Mesothelial cell of epicardium (in vitro differentiated cells): ENCODE measurements at places on chromosomes 2 and 18. TPM values are rescaled to one million over a fixed set of nuclear protein-coding genes. Genes with fewer than 3 reads are reported as not detected.

Gene RAB6C
- total RNA-seq: 0.16 to 0.18 TPM in 2 of 3 replicates, not detected in the other

Gene KCNF1
- total RNA-seq: 0.72 to 0.93 TPM (median 0.83 TPM) in 3 replicates

Gene ANKRD29
- 2.3 to 2.9 TPM (median 2.4 TPM) in 3 replicates for total RNA-seq

Gene SRD5A2
- total RNA-seq: not detected in 3 replicates

Gene SOX11
- 45.0 to 47.0 TPM (median 46.2 TPM) in 3 replicates for total RNA-seq

Gene MC4R
- total RNA-seq: not detected in 3 replicates

Gene PIK3C3
- 72.1 to 78.4 TPM (median 74.6 TPM) in 3 replicates for total RNA-seq

Gene DSG4
- total RNA-seq: 0.07 to 0.09 TPM (median 0.09 TPM) in 3 replicates

Gene TXNDC2
- 0.29 TPM in 1 of 3 replicates, not detected in the others for total RNA-seq

Gene EVA1A
- total RNA-seq: 9.3 to 12.0 TPM (median 11.5 TPM) in 3 replicates

Gene SLC16A14
- total RNA-seq: 9.5 to 10.1 TPM (median 9.7 TPM) in 3 replicates

Gene HOXD1
- not detected in 3 replicates for total RNA-seq

Gene VWA3B
- not detected in 3 replicates for total RNA-seq

Gene STARD7
- total RNA-seq: 107 to 109 TPM (median 108 TPM) in 3 replicates

Gene TNFRSF11A
- 0.38 to 0.89 TPM (median 0.83 TPM) in 3 replicates for total RNA-seq

Gene FAM161A
- total RNA-seq: 9.3 to 10.8 TPM (median 9.5 TPM) in 3 replicates
